ENCODE measurements at places on chromosomes 2 and 18.

DNA sequence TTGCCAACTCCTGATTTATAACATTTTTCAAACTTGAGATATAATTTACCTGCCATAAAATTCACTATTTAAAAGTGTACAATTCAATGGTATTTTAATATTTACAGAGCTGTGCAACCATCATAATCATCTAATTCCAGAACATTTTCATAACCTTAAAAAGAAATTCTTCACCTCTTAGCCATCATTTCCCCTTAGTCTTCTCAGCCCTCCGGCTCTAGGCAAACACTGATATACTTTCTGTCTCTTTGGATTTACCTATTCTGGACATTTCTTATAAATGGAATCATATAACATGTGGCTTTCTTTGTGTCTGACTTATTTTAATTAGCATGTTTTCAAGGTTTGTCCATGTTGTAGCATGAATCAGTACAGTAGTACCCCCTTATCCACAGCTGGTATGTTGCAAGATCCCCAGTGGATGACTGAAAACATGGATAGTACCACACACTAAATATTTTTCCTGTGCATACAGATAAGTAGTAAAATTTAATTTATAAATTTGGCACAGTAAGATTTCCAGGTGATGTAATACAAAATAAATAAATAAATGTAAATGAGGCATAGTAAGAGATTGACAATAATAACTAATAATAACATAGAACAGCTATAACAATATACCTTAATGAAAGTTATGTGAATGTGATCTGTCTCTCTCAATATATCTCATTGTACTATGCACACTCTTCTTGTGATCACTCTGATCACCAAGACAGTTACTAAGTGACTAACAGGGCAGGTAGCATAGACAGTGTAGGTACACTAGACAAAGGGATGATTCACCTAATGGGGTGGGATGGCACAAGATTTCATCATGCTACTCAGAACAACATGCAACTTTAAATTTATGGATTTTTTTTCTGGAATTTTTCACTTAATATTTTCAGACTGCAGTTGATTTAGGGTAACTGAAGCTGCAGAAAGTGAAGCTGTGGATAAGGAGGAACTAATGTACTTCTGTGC lies 73.1 kb downstream of the RAB3GAP1 start:
- DNase-seq = no peak

DNA sequence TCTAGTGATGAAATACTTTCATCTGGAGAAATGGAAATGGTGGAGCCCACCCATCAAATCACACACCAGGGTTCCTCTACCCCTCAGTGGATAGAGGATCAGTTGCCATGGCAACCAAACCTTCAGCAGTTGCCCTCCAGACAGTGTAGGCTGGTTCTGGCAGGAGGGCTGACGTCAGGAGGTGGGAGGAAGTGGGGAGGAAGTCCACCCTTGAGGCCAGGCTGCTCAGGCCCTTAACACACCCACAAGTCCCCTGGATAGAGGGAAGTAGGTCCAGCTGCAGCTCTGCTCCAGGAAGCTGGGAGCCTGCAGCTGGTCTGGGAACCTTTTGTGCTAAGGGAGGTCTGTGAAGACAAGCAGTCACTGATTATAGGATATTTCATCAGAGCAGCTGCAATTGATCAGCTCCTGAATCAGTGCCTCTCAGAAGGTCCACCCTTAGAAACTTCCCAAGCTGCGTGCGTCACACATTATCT lies 186.6 kb downstream of the MTX2 start:
- DNase-seq = no peak

DNA sequence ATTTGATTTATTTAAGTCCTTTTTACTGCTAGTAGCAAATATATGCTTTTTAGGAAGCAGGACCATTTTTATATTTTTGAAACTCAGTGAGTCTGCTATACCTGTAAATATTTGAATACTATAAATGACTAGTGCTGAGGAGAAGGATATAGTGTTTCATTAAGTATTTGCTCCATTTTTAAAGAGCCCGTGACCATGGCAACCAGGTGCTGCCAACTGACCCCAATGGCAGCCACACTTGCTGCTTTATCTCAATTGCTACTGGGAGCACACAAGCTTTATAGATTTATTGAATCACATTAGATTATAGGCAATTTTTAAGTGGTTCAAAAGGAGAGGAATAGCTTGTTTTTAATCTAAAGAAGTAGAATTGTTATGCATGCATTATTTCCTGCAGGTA lies 142.0 kb downstream of the SCG2 start:
- DNase-seq = no peak

DNA sequence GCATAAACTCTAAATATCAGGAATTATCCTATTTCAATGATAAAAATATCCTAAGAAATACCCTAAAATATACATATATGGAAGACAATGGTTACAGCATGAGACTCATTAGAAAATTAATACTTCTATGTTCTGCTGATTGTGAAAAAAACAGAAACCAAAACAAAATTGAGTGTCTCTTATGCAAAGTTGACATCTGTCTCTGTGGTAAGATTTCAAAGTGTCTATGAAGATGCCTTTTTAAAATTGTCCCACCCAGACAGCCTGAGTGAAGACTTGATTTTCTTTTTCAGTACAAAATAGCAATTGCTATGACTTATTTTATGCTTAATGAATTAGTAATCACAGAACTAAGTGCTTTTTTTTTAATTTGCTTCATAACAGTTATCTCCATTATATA lies 1368.4 kb upstream of the LRRTM1 start:
- no peak for DNase-seq

DNA sequence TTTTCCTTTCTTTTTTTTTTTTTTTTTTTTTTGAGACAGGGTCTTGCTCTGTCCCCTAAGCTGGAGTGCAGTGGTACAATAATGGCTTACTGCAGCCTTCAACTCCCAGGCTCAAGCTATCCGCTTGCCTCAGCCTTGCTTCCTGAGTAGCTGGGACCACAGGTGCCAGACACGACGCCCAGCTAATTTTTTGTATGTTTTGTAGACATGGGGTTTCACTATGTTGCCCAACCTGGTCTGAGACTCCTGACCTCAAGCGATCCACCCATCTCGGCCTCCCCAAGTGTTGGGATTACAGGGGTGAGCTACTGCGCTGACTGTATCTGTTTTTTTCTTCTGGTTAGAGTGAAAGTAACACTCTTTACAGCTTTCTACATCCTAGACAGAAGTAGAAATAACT lies 240.3 kb upstream of the FBXO11 start:
- DNase-seq = no peak

- DNase-seq = no peak
Observed at GRCh38 chr2:234997389-234997788, 45.6 kb downstream of the SH3BP4 start.
